ENCODE measurements at places on chromosomes 3 and 15.

GRCh38 chr3:162865466-162865865 lies 1368.9 kb downstream of the OTOL1 start:
- no peak for DNase-seq

DNA sequence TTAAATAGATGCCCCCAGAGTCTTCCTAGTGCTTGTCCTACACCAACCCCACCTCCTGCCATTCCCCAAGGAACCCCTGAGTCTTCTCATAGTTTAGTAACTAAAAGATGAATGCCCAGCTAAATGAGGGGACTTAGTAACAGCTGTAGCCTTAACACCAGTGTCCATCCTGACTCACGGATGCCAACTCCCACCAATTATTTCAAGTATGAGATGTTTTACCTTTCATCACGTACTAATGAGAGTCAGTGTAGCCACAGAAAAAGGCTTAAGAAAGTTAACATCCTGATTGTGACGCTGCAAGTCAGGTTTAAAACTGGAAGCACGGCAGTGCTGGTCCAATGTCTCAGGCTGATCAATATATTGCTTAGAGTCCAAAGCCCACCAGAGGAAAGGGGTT lies 109.9 kb downstream of the FMN1 start:
- DNase-seq, result no peak

DNA sequence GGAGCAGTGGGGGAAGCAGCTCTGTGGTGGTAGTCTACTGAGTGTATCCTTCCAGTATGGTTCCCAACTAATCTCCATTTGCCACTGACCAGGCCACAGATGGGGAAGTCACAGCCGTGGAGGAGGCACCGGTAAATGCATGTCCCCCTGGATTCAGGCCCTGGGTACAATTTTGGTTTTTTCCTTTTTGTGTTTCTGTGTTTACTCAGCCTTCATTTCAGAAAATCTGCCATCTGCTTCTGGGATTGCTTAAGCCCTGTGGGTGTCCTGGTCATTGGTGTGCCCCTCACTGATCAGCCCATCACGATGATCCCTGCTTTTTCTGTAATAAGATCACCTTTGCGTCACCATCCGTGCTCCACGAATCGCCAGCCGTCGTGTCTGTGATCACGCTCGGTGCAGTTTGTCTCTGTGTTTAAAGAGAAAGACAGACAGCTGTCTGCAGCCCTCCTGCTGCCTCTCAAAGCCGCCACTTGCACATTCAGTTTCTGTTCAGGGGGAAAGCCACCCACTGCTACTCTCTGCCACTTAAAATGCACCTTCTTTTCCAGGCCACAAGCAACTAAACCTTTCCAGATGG lies 68.9 kb downstream of the DNASE1L3 start:
- no peak for DNase-seq

- no peak for DNase-seq
Observed at GRCh38 chr3:29215948-29216347, 64.9 kb upstream of the RBMS3 start.

DNA sequence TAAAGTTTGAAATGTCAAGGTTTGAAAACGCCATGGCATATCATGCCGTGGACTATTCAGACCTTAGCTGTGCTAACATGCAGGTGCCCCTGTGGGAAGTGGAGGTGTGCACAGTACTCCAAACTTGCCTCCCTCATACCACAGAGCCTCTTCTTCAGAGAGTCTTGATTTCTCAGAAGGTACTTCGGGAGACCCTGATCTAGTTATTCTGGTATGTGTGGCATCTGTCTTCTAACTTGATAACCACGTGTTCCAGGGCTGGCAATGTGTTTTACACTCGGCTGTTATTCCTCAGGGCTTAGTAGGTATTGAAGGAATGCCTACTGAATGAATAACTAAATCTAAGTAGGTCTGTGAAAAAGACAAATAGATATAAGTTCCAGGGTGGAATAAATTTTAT lies 309.9 kb downstream of the CLSTN2 start:
- DNase-seq, result no peak

DNA sequence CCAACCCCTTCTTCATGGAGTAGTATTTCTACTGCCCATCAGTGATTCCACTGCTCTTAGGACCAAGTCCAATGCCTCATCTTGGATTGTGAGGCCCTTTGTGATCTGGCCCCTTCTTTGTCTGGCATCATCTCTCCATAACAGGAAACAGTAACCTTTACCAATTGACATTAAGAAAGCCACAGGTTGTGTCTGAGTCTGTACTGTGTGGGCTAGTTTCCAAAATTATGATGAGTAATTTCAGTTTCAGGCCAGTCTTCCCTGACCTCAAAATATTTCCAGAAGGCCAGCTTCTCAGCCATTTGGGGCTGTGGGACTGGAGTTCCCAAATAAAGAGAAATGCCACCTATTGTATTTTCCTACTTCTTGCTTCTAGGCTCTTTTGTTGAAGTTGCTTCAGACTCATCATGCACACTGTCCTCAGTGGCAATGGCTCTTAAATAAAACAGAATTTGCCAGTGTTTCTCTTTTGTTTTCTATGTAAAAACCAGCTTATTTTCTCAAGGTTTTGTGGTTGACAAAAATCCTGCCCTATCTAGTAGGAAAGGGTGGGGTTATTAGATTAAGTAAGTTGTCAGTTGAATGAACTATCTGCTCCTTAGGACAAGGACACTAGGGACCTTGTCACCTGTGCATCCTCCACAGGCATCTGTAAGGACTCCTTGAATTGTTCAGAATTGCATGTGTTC lies 47.0 kb upstream of the ACKR4 start:
- DNase-seq, result peak; percentile 15

DNA sequence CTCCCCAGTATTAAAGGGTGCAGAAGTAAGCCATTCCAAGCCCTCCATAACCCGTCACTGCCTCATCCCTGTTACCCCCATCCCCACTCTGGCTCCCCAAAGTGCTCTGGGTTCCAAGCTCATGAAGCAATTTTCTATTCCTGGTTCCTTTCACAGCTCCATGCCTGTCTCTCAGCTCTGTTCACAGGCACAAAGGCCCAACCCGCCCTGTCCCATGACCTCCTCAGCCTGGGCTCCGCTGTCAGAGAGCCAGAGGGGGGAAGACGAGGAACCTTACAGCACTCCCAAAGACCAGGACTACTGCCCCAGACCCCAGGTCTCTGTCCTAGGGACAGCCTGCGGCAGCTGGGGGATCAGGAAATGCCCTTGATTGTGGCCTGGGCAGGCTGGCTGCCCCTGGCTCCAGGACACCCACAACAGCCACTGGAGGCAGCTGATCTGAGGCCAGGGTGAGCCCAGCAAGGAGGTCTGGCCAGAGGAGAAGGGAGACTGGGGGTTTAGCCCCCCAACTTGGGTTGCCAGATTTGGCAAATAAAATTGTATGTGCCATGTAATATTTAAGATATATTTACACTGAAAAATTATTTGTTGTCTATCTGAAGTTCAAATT lies 43.2 kb upstream of the LINGO1 start:
- no peak for DNase-seq

DNA sequence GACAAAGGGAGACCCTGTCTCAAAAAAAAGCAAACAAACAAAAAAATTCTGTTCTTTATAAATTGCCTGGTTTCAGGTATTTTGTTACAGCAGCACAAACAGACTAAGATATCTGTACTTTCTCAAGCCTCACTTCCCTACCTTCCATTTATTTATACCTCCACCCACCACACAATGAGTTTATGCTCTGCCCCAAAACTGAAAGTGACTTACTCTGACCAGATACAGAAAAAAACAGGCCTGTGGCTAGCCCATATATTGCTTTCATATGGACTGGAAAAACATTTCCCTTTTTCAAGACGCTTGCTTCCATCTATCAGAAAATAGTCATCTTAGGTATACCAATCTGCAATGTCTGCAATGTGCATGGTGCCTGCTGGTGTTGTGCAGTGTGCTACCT lies 8.7 kb upstream of the GPD1L start:
- no peak for DNase-seq

- no peak for DNase-seq
Observed at GRCh38 chr3:139524841-139525636, 14.5 kb downstream of the RBP1 start.

- DNase-seq, result no peak
Observed at GRCh38 chr3:125418306-125418705, 43.2 kb upstream of the ZNF148 start.

- no peak for DNase-seq
Observed at GRCh38 chr15:52255008-52255407, 40.6 kb downstream of the MYO5C start.

GRCh38 chr3:69941037-69941436 lies 58.5 kb upstream of the SAMMSON start:
- DNase-seq, result no peak

- no peak for DNase-seq
Observed at GRCh38 chr15:89197503-89197971, 23.8 kb downstream of the RLBP1 start.

DNA sequence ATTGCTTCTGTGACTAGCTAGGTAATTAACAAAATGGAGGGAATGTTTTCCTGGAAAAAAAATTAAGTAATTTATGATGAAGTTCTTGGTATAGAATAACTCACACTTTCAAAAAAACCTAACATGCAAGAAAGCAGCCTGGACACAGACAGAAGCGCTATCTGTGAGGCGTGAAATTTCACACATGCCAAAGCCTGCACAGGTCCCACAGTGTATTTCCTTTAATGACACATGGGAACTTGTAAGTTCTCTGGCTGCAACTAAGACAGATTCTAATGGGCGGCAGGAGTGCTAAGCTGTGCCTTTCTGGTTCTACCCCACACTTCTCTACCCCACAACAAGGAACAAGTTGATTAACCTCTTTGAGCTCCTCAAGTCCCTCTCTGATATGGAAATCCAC lies 84.9 kb upstream of the NEO1 start:
- no peak for DNase-seq

GRCh38 chr3:13200465-13200864 lies 127.2 kb upstream of the IQSEC1 start:
- DNase-seq, result no peak

DNA sequence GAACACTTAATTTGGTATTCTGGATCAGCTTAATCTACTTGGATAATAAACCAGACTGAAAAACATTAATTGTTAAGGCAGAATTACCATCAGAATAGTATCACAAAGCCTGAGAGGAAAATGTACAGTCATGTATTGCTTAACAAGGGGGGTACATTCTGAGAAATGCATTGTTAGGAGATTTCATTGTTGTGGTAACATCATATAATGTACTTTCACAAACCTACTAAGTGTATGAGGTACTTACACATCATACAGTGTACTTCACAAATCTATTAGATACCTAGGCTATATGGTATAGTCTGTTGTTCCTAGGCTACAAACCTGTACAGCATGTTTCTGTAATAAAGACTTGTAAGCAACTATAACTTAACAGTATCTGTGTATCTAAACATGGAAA lies 68.2 kb downstream of the NBEAL2 start:
- no peak for DNase-seq

DNA sequence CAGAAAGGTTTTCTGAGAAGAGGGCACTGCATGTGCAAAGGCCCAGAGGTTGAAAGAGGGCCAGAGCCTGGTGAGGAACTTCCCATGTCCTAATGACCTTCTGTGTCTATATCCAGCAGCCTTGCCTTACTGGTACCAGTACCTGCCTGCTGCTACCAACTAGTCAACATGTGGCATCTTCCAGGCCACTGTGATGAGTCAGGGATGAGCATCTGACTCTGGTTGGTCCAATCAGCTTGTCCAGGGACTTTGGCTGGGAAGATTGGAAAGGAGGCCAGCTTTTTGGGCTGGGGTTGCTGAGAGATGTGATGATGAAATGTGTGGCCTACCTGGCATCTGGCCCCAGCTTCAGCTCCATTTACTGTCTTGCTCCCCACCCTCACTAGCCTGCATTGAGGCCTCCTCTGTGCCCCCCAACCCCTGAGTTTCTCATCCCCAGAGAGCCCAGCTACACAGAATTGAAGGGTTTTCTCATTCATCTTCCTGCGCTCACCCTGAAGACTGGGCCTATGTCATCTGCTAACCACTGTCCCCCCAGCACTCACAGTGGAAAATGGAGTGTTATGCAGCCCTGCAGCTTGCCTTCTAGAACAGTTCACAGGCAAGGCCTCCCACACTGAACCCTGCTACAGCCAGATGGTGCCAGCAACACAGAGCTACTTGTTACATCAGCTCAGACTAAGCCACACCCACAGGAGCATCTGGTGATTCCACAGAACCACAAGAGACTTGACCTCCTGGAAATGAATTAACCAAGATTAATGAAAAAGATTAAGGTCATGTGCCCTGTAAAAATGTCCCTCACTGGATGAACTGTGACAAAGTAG lies 1.3 kb upstream of the TWF2 start:
- DNase-seq, result no peak

- no peak for DNase-seq
Observed at GRCh38 chr3:153080778-153081240, 81.2 kb upstream of the RAP2B start.

GRCh38 chr15:57573151-57573550 lies 18.6 kb upstream of the MYZAP start:
- no peak for DNase-seq

DNA sequence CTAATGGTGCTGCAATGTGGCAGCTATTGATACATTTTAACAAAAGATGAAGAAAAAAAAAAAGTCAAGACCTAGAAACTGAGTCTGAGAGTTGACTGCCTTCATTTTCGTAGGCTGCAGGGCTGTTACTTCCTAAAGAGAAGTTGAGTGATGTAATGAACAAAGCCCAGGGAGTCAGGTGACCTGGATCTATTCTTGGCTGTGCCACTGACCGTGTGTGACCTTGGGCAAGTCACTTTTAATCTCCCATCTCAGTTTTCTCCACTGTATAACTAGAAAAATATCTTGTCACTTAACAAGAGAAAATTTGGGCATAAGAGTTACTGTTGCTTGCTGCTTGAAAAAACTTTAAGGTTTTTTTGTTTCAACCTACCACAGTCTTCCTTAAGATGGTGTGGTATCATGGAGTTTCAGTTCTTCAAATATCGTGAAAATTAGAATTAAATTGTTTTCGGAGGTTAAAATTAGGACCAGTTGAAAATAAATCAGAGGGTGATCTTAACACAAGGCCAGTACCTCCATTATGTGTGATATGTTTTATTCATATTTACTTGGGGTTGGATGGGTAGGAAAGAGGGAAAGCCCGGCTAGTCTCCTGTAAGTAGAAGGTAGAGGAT lies 5.8 kb downstream of the FMN1 start:
- no peak for DNase-seq
